ENCODE measurements at places on chromosomes 1 and 21.

DNA sequence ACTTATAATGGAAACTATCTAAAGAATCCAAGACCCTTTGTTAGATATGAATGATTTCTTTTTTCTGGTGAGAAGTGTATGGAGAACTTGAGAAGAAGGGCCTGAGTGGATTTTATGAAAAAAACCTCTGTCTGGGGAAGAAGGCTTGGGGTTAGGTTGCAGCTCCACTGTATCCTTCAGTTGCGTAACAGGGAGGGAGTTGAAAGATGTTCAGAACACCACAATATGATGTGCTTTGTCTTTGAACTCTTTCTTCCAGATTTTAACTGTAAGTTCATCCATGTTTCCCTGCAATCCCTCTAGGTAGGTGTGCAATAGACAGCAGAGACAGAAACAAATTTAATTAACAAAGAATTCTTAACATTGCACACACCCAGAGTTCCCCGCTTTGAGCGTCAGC, 125.8 kb upstream of the NFIA start:
- DNase-seq: no peak

GRCh38 chr1:41915786-41916571, 2.7 kb downstream of the HIVEP3 start:
- DNase-seq: no peak

DNA sequence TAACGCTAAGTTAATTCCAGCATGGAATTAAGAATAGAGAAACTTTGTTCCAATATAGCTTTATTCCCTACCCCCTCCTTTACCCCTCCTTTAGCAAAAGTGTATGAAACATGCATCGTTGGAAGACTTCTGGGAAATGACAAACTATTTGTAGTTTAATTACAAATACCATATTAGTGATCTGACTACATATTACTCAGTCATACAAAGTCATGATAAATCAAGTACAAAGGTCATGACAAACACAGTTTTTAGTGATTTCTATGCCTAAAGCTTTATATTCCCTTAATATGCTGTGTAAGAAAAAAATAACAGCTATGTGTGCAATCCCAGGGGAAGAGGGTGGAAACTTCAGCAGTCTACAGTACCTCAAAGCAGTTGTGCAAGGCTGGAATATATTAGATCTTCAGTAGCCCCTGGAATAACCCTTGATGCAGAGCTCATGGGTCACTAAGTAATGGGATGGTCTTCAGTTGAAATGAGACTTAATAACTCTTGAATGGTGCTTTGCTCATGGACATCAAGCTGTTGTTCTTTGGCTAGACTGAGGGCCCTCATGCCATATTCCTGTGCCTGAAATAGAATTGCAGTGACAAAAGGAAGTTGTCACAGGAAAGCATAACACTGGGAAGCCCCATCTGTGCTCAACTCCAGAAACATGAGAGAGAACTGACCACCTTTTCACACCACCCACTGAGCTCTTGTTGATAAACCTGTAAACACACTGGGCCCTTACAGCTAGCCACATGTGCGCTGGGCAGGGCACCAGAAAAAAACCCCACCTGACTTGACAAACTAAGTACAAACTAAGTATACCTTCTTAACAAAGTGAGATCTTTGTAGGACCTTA, 25.3 kb downstream of the ZMYND12 start:
- no peak for DNase-seq

DNA sequence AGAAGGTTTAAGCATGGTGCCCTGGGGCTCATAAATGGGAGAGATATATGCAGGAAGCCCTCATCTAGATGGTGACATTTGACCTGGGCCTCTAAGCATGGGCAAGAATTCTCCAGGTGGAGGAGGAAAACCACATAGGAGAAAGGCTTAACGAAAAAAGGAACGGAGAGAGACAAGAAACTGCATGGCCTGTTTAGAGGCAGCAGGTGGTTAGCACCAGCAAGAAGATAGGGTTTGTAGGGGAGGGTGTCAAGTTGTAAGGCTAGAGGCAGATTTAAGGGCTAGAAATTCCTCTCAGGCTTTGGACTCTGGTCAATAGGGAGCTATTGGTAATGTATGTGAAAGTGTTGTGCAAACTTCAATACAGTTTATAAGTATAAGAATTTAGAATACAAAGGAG, 8.2 kb upstream of the MAPKAPK2 start:
- no peak for DNase-seq

DNA sequence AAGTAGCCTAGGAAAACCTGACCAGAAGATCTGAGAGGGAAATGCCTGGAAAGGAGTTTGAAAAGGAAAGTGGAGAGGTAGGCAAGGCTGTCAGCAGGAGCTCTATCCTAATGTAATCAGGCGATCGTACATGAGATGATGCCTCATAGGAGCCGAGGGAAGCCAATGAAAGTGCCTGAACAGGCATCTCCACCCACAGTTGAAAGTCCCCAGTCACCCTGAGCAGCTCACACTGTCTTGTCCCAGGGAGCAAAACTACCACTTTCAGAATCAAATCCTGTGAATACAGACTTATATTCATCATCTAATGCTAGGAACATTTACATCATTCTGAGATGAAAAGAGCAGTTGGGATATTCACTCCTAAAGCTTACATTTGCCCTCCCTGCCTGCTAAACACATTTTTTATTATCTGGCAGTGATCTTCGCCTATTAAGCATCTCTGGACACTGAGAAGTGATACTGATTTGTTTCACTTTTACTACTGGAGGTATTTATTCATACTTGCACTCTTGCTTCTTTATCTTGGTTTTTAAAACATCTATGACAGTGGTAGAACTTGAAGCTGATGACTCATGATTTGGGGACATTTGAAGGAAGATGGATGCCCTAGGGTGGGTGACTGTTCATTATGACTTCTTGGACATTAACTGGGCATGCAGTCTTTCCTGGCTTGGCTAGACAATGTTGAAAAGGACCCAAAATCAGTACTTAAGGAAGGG, 221.6 kb downstream of the SEC16B start:
- no peak for DNase-seq

DNA sequence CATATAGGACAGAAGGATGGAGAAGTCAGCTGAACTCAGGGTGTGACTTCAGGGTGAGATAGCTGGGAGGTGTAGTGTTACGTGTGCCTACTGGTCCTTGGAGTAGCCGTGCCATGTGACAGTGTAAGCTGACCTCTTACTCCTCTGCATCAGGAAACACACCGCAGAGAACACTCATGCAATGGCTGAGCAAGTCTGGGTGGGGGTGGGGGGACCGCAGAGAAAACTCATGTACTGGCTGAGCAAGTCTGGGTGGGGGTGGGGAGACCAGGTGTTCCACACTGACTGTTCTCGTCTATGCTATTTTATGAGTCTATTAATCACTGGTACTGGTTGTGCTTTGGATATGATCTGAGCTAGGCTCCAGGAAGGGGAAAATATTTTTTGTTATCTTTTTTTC, 233.1 kb downstream of the PAPPA2 start:
- DNase-seq: no peak

GRCh38 chr21:25925064-25925800, 190.5 kb downstream of the GABPA start:
- no peak for DNase-seq

DNA sequence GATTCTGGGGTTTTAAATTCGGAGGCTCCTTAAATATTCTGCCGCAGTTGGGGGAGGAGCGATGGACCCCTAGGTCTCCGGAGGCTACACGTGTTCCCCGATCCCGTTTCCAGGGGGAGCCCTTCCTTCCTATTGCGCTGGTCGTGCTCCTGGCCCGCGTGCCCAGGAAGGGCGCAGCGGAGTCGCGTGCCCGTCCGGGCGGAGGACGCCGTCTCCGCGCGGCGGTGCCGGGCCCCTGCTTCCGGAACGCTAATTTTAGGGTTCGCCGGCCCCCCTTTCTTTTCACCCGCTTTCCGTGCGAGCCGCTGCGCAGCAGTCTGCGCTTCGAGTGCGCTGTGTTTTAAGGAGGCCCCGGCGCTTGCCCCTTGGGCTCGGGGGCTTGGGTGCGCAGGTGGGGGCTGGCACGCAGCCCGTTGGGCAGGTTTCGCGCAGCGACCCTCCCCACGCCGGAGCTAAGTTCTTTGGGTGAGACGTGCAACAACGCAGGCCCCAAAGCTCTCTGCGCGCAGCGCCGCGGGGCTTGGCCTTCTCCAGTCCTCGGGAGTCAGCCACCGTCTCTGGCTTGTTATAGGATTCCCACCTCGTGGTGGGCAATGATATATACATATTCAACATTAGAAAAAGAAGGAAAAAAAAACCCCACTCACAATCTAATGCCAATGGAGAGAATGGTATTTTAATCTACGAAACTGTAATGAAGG, 43.5 kb upstream of the DNAJC6 start:
- no peak for DNase-seq

DNA sequence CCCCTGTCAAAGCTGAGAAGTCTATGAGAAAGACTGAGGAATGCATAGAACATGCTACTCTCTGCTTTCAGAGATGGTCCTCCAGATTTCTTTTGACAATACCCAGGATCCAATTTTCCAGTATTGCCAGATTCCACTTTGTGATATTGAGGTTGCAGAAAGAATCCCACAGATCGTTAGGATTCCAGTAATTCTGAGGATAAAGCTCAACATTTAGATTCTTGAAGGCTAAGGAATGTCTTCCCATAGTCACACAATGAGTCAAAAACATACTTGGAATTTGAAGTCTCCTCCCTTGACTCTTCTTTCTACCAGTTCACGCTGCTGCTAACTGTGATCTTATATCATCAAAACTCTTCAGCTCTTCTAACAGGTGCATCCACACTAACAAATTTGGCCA, 57.1 kb downstream of the TNFSF18 start:
- no peak for DNase-seq

DNA sequence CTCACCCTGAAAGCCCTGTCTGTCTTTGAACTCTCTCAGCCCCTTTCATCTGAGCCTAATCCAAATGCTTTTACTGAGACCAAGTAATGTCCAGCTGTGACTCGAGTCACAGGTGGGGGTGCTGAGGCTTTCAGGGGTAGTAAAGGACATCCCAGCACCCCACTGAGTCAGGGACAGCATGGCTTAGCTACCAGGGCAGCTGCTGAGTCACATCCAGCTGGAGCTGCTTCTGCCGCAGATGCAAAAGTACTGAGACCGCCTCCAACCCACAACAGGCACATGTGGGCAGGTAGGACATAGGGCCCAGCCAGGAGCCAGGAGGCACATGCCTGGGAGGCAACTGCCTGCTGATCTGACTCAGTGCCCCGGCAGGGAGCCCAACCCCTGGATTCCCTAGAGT, 6.7 kb upstream of the VSIG8 start:
- DNase-seq: no peak

Data from activated CD4-positive, alpha-beta T cell treated with anti-CD3 and anti-CD28 coated beads, Interleukin-2, amount 50 U/mL, for 24 hours (primary cell).